ENCODE measurements at places on chromosomes 7 and 10. TPM values are rescaled to one million over a fixed set of nuclear protein-coding genes. Genes with fewer than 3 reads are reported as not detected.

DNA sequence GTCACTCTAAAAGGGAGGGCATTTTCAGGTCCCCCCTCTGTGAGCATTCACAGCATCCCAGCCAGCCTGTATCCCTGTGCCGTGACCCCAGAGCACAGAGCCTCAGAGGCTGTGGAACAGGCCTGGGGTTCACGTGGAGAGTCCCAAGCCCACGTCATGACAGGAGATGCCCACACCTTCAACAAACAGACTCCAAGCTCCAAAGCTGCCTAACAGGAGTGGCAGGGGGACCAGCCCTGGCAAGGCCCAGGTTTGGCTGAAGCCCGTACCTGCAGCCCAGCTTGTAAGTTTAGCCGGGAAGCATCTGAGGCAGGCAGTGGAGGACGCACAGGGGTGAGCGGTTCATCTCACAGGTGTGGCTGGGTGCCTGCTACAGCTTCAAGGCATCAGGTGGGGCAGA lies 33.5 kb downstream of the LHPP start:
- no peaks in the 10 kb centered on the region for H3K27me3 ChIP-seq
- DNase-seq = no peak
- no peak overlapping the region for H3K4me3 ChIP-seq
- H3K27ac ChIP-seq = no peak overlapping the region
- no peaks in the 10 kb centered on the region for H3K36me3 ChIP-seq

DNA sequence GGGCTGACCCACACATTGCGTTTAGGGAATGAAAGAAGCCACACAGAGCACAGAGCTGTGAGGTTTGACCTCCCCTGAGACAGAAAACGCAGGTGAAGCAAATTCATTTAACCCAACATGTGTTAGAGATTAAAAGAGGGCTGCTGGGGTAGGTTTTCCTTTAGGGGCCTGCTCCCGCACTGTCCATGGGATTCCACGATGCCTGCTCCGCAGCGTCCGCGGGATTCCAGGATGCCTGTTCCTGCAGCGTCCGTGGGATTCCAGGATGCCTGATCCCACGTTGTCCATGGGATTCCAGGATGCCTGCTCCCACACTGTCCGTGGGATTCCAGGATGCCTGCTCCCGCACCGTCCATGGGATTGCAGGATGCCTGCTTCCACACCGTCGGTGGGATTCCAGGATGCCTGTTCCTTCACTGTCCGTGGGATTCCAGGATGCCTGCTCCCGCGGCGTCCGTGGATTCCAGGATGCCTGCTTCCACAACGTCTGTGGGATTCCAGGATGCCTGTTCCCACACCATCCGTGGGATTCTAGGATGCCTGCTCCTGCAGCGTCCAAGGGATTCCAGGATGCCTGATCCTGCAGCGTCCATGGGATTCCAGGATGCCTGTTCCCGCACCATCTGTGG lies 78.7 kb downstream of the VIPR2 start:
- H3K4me3 ChIP-seq = no peak overlapping the region
- DNase-seq = no peak
- H3K27me3 ChIP-seq = no peaks in the 10 kb centered on the region
- H3K36me3 ChIP-seq = no peaks in the 10 kb centered on the region
- H3K4me1 ChIP-seq = no peaks in the 10 kb centered on the region
- H3K27ac ChIP-seq = no peak overlapping the region

DNA sequence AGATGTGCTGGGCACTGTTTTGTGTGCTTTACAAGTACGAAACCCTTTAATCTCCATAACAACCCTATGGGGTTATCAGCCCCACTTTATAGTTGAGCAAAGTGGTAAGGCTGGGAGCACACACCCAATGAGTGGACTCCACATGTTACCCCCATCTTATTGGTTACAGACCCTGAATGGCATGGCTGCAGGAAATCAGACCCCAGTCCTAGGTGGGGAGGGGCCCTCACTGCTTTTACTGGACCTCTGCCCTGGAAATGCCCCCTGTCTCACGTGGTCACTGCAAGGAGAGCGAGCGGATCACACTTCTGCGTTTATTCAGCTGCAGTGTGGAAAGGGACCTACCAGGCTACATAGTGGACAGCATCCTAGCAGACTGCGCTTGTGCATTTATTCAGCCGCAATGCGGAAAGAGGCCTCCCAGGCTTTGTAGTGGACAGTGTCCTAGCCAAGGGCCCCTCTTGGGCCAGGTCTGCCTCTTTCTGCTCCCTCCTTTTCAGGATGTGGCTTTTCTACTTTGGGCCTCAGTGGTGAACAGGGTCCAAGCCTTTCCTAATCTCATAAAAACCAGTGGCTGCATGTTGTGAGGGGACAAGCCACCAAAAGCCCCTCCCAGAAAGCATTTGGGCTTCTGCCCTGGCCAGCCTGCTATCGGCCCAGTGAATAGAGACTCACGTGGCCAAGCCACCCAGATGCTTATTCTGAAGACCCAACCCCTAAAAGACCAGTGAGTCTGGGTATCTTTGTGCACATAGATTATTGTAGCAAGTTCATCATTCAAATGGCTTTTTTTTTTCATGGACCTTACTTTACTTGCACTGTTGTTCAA lies 405.7 kb upstream of the RNF32 start:
- no peaks in the 10 kb centered on the region for H3K36me3 ChIP-seq
- H3K27ac ChIP-seq = no peak overlapping the region
- H3K4me3 ChIP-seq = no peak overlapping the region
- no peak for DNase-seq

DNA sequence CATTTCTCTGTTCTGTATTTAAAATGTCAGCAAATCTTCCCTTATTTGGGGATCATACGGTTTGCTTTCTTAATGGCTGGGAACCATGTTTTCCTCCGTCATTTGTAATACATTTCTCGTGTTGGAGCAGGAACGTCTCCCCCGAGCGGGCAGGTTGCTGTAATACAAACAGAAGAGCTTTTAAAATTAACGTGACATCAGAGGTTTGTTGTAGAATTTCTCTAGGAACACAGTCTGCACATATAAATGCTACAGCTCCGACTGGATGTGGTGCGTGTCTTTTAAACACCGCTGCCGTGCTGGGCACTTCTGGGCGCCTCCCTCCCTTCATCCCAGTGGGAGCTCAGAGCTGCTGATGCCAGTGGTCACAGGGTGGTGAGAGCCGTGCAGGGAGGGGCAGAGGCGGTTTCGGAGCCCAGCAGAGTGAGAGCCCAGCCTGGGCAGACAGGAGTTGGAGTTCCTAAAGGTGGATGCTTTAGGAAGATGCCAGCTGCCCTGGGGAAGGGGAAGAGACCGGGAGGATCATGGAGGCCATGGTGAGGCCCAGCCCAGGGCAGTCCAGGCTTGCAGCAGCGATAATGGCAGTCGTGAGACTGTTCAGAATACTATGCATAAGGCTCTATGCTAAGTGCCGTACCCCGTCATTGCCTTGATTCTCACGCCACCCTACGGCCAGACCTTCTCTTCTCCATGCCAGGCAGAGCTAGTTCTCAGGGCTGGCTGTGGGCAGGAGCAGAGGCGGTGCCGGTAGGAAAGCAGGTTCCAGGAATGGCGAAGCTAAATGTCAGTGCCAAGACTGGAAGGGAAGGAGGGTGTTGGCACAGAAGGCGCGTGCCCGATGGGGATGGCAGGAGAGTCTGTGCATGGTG lies 96.2 kb downstream of the GLRX3 start:
- no peaks in the 10 kb centered on the region for H3K4me1 ChIP-seq
- no peak overlapping the region for H3K27ac ChIP-seq
- no peak overlapping the region for H3K4me3 ChIP-seq
- no peaks in the 10 kb centered on the region for H3K36me3 ChIP-seq
- DNase-seq = no peak

DNA sequence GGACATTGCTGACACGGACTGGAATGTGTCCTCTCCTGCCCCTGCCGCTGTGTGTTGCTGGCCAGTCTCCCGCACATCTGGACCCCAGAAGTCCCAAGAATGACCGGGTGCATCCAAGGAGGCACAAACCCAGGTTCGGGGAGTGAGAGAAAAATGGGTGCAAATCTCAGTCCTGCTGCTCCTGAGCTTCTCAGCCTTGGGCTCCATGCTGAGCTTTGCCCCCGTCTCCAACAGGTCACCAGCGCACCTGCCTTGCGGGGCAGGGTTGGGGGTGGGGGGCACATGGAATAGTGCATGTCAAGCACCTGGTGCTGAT lies 6.0 kb upstream of the NANOS1 start:
- no peak overlapping the region for H3K4me3 ChIP-seq
- H3K36me3 ChIP-seq = no peaks in the 10 kb centered on the region
- no peak overlapping the region for H3K27ac ChIP-seq
- no peaks in the 10 kb centered on the region for H3K27me3 ChIP-seq

GRCh38 chr10:73838008-73838567 lies 26.7 kb upstream of the NDST2 start:
- H3K4me1 ChIP-seq = peaks cover 16% of the 10 kb centered on the region
- H3K4me3 ChIP-seq = no peak overlapping the region
- no peaks in the 10 kb centered on the region for H3K27me3 ChIP-seq
- DNase-seq = no peak
- no peaks in the 10 kb centered on the region for H3K36me3 ChIP-seq
- H3K27ac ChIP-seq = no peak overlapping the region

DNA sequence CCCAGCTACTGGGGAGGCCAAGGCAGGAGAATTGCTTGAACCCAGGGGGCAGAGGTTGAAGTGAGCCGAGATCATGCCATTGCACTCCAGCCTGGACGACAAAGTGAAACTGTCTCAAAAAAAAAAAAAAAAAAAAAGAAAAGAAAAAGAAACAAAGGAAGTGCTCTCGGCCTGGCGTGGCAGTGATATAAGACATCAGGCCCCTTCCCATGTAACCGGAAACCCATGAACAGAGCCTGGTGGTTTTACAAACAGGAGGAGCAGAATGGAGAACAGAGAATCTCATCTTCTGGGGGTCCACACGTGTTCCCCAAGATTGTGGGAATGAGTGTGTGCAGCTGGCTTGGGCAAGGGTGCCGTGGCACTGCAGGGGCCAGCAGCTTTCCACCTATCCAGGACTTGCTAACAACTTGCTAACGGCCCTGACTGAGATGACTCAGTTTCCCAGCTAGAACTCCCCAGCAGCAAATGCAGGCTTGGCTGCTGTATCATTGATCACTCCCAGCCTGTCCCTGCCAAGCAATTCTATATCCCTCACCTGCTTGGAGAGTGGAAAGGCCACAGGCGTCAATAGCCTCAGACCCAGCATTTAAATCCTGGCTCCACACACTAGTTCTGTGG lies 103.0 kb downstream of the COL26A1 start:
- no peak overlapping the region for H3K27ac ChIP-seq
- DNase-seq = no peak
- H3K36me3 ChIP-seq = no peaks in the 10 kb centered on the region
- peaks cover 1% of the 10 kb centered on the region for H3K27me3 ChIP-seq
- H3K4me3 ChIP-seq = no peak overlapping the region
- no peaks in the 10 kb centered on the region for H3K4me1 ChIP-seq

- H3K4me1 ChIP-seq = peaks cover 7% of the 10 kb centered on the region
- no peak overlapping the region for H3K4me3 ChIP-seq
- no peaks in the 10 kb centered on the region for H3K36me3 ChIP-seq
- no peak for DNase-seq
- H3K27me3 ChIP-seq = no peaks in the 10 kb centered on the region
- no peak overlapping the region for H3K27ac ChIP-seq
These were observed 28.0 kb upstream of the ZNRF2 start for GRCh38 chr7:30256349-30256858.

- no peak overlapping the region for H3K4me3 ChIP-seq
- no peaks in the 10 kb centered on the region for H3K36me3 ChIP-seq
- H3K4me1 ChIP-seq = no peaks in the 10 kb centered on the region
- no peak for DNase-seq
These were observed 99.9 kb upstream of the JAZF1 start for GRCh38 chr7:28280516-28280915.

DNA sequence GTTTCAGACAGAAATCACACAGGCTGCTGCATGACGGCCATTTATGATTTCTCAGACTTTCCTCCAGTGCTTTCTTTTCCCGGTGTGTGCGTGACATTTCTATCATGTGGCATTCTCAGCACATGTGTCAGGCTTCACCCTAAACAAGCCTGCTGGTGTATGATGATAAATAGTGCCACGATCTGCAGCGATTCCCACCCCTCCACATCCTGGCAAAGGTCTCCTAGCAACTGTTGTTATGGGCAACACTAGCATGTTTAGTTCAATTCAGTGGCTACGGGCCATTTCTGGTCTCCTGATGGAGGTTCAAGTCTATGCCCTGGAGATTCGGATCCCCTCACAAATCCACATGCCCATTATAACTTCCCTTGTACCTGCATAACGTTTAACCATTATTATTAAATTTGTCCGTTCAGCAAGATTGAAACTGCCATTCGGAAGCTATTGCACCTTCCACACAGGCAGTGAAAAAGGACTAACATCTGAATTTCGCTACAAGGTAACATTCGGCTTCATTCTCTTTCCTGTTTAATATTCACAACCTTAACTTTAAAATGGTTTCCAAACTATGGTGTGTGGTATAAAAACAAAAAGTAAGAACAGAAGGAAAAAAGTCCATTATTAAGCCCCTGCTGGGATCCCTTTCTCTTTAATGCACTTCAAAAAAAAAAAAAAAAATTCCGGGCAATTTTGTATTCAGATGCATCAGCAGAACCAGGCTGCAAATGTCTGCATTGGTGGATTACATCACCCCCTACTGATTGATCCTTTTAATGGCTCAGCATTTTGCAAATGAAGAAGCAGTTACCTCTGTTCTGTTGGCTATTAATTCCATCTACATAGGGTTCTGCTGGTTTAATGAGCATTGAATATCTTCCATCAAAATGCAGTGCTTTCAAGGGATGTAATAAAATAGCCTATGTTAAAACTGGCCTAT lies 90.2 kb downstream of the FRMD4A start:
- peaks cover 12% of the 10 kb centered on the region for H3K27me3 ChIP-seq
- no peak overlapping the region for H3K27ac ChIP-seq
- peaks cover 7% of the 10 kb centered on the region for H3K4me1 ChIP-seq
- no peaks in the 10 kb centered on the region for H3K36me3 ChIP-seq

DNA sequence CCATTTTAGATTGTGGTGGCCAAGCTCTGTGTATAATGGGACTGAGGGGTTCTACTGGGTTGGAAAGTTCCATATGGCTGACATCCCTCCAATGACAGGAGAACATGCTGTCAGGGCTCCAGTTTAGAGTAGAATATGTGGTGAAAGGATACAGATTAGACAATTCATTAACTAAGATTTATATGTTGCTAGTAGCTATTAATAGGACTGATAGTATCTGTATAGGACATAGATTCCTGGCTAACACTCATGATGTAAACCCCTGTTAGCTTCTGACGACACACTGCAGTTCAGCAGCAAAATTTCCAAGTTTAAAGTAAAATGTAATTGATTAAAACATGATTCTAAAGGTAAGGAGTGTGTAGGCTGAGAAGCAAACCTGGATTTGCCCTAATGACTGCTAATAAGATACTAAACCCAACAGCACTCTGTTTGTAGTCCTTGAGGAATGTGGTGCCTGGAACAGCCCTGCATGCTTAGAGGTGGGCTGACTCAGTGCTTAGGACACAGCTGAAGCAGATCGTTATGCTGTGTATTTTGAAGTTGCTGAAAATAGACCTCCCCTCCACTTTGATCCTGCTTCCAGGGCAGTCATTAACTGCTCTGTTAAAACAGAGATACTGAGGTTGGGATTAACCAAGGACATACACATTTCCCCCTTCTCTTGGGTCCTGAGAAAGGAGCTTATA lies 1129.6 kb downstream of the SORCS3 start:
- no peaks in the 10 kb centered on the region for H3K36me3 ChIP-seq
- no peaks in the 10 kb centered on the region for H3K4me1 ChIP-seq
- peaks cover under 1% of the 10 kb centered on the region for H3K27me3 ChIP-seq
- no peak overlapping the region for H3K4me3 ChIP-seq
- DNase-seq = no peak

SPDYE2 gene
- not detected for total RNA-seq

CNTNAP2 gene
- total RNA-seq = 14.0 TPM

FRMPD2 gene
- total RNA-seq = 0.39 TPM

HACD1 gene
- 87.7 TPM for total RNA-seq

CLRN3 gene
- not detected for total RNA-seq

MYO1G gene
- 0.11 TPM for total RNA-seq

OR2A7 gene
- 0.64 TPM for total RNA-seq

MUC3A gene
- total RNA-seq = 0.61 TPM

CCDC186 gene
- 28.8 TPM for total RNA-seq

ICA1 gene
- 8.0 TPM for total RNA-seq

CFAP46 gene
- 1.5 TPM for total RNA-seq

CPN1 gene
- total RNA-seq = not detected

MSMB gene
- total RNA-seq = not detected
